ENCODE measurements at places on chromosomes 3 and 15.
A peak's percentile ranks its signal among the peaks of the same experiment; 100 is the strongest.

DNA sequence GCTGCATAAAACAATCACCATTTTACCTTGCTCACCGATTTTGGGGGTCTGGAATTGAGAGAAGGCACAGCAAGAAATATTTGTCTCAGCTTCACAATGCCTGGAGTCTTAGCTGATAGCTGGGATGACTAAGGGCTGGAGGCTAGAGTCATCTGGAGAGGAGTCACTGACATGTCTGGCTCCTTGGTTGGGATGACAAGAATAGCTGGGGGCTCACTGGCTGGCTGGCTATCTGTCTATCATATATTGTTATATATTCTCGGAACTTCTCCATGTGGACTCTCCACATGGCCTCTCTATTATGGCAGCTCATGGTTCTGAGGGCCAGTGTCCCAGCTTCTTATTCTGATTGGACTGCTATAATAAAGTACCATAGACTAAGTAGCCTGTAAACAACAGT is 20.0 kb upstream of the TRIM71 start:
- no peak overlapping the region for H3K4me3 ChIP-seq
- DNase-seq, result no peak
- H3K4me1 ChIP-seq, result peaks cover 18% of the 10 kb centered on the region
- no peaks in the 10 kb centered on the region for H3K27me3 ChIP-seq

DNA sequence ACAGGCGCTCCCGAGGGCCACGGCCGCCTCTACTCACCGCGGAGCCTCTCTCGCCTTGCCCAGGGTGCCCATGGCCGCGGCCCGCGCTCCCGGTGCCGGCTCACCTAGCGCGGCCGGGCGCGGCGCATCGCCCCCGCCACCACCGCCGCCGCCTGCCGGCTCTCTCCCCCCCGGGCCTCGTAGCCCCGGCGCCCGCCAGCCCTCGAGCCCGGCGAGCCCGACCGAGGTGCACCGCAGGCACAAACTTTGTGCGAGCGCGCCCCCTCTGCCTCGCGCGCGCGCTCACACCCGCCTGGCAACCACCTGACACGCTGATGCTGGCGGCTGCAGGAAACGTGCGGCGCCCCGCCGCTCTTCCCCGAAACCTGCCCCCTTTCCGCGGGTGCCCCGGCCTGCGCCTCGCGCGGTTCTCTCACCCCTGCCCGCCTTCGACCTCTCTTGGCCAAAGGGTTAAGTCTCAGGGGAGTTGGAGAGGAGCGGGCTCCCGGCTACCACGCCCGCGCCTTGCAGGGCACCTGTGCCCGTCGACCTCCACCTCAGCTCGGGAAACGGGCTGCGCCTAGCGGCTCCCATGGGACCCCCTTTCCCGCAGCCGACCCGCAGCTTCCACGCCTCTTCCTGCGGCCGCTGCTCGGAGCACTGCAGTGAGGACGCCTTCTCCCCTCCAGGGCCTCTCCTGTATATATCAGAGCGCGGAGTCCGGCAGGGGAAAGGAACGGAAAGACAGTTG is at the start of gene RASGRP1:
Gene RASGRP1 (minus strand): TSS at position 258 of the 730 bp plus-strand sequence. CDS start 186 bp downstream, at position 72.
- DNase-seq, result peak; percentile 80
- H3K36me3 ChIP-seq, result no peaks in the 10 kb centered on the region
- peaks cover 61% of the 10 kb centered on the region for H3K27me3 ChIP-seq
- peak within 1 kb of the TSS; percentile 87 for H3K4me3 ChIP-seq
- H3K4me1 ChIP-seq, result peaks cover 5% of the 10 kb centered on the region

DNA sequence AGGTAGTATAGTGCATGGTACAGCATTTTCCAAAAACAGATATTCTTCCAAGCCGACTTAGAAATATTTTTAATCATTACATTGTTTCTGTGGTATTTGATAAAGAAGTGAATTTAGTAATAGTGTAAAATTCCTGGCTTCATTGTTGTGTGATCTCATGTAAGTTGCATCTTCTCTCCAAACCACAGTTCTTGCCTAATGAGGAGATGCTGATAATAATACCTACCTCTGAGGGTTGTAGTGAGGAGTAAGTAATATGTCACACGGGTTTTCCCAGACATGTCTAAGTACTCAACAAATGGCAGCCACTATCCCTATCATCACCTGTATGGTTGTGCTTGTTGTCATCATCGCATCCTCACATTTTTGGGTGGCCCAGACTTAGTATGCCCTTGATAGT is 167.3 kb downstream of the SLCO3A1 start:
- H3K27me3 ChIP-seq, result no peaks in the 10 kb centered on the region
- no peaks in the 10 kb centered on the region for H3K4me1 ChIP-seq

DNA sequence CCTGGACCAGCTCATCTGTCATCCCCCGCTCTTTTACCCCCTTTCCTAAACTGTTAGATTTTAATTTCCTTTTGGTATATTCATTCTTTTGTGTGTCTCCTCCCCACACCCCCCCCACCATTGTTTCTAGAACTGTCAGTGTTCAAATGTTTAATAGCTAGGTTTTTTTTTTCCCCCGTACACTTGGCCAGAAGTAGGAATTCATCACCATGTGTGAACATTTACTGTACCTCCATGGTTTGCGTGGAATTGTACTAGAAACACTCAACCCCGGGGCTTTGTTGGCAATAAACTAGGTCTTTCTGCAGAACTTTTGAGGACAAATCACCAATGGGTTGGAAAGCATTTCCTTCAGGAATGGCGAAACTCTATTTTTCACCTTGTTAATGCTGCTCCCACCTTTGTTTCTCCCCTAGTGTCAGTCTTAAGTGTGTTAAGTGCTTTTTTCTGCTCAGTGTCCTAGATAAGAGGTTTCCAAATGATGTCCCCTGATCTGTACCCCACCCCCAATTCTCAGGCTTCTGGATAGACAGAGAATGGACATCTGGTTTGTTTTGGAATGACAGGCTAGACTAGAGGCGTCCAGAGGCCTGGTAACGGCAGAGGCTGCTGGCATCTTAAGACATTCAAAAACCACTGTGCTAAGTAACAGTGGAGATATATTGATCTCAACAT is 76.8 kb downstream of the SMAD3 start:
- H3K27ac ChIP-seq, result no peak overlapping the region
- H3K27me3 ChIP-seq, result no peaks in the 10 kb centered on the region
- no peak overlapping the region for H3K4me3 ChIP-seq
- H3K36me3 ChIP-seq, result peaks cover 5% of the 10 kb centered on the region
- peaks cover 83% of the 10 kb centered on the region for H3K4me1 ChIP-seq

- H3K4me3 ChIP-seq, result peak overlapping the region; percentile 13
- peaks cover 19% of the 10 kb centered on the region for H3K4me1 ChIP-seq
- H3K27me3 ChIP-seq, result no peaks in the 10 kb centered on the region
- peaks cover 7% of the 10 kb centered on the region for H3K36me3 ChIP-seq
- peak overlapping the region; percentile 85 for H3K27ac ChIP-seq
Measured at GRCh38 chr15:41804916-41805666, 22.8 kb upstream of the JMJD7 start.

Measured in type B pancreatic cell (in vitro differentiated cells).